NCI-H187 (cell line): ENCODE measurements at places on chromosomes 3 and 15.

DNA sequence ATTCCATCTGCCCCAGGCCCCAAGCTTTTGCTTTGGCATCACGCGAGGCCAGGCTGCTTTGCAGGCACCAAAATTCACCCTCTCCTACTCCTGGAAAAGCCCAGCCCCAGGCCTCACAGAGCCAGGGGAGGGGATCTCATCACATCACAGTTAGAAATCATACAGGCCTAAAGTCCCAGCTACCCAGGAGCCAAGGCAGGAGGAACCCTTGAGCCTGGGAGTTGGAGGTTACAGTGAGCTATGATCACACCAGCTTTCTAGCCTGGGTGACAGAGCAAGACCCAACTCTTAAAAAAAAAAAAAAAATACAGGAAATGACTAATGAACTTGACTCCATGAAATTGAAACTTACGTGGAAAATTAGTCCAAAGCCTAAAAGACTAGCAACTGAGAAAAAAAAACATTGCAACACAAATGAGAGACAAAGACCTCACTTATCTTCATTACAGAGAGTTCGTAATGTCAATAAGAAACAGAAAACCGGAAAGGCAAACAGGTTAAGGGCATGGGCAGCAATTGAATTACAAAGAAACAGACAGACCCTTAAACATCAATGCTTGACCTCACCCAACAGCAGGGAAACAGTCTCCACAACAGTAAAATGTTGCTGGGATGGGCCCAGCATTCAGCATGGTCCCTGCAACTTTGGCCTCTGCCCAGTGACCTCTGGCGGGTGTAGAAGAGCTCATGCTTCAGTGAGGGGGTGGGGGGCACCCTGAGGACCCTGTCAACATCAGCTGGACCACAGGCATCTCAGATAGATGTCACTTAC, 151.5 kb downstream of the LRRK1 start:
- no peak for DNase-seq

DNA sequence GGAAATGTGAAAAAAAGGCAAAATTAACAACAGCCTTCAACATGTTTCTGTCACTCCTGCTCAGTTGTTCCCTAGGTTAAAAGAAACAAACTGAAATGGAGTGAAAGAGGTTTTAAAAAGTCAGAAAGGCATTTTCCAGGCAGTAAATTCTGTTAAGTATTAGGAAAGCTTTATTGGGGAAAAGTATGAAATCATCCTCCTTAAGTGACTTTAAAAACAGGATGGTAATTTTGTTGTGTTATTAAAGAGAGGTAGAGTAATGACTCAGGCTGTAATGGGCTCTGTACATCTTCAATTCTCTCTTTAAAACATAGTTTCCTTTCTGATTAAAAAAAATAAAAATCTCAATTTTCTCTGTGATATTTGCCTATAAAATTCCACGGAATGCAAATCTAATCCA, 81.1 kb downstream of the OTOL1 start:
- no peak for DNase-seq

DNA sequence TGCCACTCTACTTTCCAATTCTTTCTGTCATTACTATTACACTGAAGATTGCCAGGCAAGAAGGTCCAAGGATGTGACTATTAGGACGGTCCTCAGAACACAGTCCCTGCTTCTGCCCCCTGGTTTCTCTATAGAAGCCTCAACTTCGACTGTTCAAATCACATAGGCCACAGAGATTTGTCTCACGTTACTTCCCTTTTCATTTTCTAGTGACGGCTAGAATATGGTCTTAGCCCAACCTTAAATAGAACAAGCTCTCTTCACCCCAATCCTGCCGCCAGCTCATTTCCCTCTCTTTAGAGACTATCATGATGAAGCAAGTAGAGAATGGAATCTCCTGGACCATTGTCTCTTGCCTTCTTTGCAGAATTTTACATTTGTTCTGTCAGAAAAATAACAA, 84.9 kb downstream of the TIGIT start:
- DNase-seq: no peak

DNA sequence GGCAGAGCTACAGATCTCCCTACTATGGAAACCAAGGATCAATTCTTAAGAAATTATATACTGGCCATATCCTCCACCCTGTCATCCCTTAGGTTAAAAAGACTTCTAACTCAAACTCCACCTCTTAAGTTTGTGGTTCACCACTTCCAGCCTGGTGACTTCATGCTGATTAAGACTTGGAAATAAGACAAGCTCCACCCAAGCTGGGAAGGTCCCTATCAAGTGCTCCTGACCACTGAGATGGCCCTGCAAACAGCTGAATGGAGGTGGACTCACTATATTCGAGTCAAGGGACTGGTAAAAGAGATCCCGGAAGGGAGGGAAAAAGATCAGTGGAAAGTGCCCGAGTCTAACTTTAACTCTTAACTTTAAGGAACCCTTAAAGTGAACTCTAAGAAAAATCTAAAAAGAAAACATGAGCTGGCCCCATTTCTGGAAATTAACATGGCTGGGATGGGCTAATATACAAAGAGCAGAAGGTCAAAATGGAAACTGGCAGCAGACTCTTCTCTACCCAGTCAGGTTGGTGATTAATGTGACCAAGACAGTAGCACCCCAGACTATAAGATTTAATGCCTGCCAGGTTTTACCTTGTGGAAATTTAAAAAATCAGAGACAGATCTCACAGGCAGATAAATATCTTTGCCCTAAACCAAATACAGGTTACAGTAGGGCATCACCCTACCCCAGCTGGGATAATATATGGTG, 43.9 kb downstream of the PPCDC start:
- no peak for DNase-seq

- no peak for DNase-seq
These were observed 111.7 kb upstream of the CCDC54 start for GRCh38 chr3:107265526-107265925.

DNA sequence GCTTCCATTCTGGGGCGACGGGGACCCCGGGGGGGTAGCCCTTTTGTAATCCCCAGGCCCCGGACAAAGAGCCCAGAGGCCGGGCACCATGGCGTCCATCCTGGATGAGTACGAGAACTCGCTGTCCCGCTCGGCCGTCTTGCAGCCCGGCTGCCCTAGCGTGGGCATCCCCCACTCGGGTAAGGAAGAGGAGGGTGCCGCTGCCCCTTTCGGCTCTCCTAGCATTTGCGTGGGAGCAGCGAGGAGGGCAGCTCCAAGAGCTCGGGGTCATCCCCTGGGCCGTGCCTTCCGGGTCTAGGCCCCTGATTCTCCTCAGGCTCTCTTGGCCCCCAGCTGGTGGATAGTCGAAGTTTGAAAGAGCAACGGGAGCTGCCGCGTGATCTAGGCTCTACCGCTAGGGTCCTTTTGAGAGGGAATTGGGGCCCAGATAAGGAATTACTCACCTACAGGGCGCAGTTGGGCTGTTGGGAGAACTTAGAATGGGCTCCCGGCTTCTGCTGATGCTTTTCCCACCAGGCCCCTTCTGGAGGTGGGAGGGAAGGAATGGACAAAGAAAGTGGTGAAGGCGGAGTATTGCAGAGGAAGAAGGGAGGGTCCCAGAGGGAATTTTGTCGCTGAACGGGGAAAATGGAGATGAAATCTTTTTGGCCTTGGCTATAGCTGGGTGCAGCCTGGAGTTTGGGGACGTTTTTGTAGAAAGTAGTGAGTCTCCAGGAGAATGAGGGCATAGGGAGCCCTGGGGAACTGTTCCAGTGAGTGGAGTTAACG, 615 bp downstream of the VPS18 start:
- DNase-seq: no peak

GRCh38 chr3:125072749-125073389, 17.1 kb upstream of the HEG1 start:
- DNase-seq: no peak

DNA sequence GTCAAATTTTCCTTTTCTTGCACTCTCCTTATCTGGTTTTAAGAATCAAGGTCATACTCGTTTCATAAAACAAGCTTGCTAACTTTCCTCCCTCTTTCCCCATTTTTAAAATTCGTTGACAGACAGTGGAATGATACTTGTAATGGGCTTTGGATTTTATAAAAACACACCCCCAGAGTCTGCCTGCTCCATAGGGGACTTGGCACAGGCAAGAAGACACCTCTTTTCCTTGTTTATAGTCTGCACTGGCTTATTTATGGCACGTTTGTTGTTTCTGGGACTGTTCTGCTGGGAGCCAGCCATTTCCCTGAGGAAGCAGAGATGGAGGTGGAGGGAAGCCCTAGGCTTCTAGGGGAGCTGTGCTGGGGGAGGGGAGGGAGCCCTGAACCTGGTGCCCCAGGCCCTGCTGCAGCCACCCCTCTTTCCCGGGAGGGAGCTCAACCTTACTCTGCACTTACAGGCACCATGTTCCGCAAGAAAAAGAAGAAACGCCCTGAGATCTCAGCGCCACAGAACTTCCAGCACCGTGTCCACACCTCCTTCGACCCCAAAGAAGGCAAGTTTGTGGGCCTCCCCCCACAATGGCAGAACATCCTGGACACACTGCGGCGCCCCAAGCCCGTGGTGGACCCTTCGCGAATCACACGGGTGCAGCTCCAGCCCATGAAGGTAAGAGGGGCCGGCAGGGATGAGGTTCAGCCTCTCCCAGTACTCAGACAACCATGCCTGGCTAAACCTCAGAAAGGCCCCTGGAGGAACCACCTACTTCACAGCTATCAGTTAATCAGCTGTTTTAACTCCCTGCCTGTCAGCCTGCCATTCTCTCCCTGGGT, 18.3 kb downstream of the ANKRD63 start:
- no peak for DNase-seq

DNA sequence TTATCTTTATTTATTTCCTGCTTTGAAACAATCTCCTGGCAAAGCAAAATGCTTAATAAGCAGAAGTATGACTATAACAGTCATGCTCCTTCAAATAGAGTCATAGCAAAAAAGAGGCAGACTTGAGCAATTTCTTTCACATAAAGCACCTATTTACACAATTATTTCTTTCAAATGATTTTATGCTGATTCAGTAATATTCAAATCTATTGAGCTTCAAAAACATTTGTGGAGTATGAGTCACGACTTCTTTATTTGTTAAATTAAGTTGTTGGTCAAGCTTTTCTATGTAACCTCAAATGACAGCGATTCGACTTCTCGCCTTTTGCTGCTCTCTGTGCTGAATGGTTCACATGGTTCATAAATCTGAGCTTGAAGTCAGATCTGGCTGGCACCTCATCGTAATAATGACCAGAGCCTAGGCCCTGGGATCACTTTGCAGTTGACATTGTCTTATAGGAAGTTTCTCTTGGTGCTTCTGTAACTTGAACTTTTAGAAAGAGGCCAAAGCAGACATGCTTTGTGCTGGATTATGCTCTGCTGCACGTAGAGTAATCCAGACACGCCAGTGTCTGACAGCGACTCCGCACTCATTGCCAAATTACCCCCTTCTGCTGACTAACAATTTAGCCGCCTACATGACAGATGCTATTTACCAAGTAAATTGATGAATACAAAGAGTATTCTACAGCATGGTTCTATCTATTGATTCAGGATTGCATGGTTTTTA, 139.0 kb downstream of the MCTP2 start:
- DNase-seq: no peak

DNA sequence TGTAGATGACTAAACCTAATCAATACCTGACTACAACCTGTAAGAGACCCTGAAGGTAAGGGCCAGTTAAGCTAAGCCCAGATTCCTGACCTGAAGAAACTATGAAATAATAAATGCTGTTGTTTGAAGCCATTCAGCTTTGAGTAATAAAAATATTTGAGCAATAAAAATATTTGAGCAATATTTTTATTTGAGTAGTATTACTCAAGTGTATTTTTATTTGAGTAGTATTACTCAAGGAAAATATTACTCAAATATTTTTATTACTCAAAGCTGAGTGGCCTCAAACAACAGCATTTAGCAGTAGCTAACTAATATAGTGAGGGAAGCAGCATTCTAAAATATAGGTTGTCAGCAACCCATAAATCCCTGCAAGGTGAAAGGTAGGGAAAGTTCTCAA, 143.8 kb upstream of the RARB start:
- DNase-seq: no peak

- DNase-seq: no peak
These were observed 10.3 kb upstream of the PPARG start for GRCh38 chr3:12278566-12278965.

DNA sequence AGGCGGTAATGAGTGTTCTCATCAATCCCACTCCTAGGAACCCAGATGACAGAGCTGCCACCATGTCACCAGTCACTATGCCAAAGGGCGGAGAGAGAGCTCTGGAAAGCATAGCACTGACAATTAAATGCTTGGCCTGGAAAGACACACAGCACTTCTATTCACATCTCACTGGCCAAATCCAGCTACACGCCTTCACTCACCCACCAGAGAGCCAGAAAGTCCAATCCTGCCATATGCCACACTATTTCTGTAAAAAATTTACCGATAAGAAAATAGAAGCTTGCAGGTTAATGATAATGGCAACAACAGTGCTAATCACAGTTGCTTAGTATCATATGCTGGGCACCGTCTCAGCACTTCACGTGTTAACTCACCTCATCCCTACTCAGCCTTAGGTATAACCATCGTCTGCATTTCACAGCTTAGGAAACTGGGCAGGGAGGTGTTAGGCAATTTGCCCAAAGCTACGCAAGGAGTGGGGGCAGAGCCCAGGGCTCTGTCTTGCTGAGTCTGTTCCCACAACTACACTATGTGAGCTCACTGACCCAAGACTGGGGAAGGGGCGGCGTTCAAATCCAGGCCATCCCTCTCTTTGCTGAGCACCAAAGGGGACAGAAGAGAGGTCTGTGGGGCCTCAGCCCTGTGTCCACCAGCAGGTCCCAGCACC, 16.5 kb downstream of the KLHL25 start:
- DNase-seq: no peak

- DNase-seq: no peak
These were observed 117.1 kb upstream of the GOLIM4 start for GRCh38 chr3:168212664-168213285.

GRCh38 chr15:31236184-31237042, 90.2 kb upstream of the KLF13 start:
- DNase-seq: no peak

GRCh38 chr3:105923140-105923539, 54.3 kb upstream of the CBLB start:
- DNase-seq: no peak

GRCh38 chr15:57544848-57545480, 46.7 kb upstream of the MYZAP start:
- no peak for DNase-seq

DNA sequence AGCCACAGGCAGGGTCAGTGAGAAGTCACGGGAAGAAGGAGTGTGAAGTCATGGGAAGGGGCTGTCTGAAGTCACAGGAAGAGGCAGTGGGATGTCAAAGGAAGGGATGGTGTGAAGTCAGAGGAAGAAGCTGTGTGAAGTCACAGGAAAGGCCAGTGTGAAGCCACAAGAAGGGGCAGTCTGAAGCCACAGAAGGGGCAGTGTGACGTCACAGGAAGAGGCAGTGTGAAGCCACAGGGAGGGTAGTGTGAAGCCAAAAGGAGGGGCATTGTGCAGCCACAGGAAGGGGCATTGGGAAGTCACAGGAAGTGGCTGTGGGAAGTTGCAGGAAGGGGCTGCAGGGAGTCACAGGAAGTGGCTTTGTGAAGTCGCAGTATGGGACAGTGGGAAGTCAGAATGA, 35.1 kb downstream of the GASK1A start:
- DNase-seq: no peak
